GM20000 (cell line): ENCODE measurements at places on chromosomes 12 and 14.

DNA sequence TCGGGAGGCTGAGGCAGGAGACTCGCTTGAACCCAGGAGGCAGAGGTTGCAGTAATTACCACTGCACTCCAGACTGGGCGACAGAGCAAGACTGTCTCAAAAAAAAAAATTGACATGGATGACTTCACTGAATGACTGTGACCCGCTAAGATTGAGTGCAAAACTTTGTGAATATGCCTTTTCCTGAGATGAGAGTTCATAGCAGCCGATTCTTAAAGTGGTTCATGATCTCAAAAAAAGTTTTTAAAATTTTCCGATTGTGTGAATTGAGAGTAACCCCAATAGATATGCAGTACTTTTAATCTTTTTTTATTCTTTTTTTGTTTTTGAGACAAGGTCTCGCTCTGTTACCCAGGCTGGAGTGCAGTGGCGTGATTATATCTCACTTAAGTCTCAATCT is 1.2 kb downstream of the TCTN1 start:
- DNase-seq = no peak

GRCh38 chr12:113128802-113129663 is 6.5 kb downstream of the RASAL1 start:
- DNase-seq = no peak

DNA sequence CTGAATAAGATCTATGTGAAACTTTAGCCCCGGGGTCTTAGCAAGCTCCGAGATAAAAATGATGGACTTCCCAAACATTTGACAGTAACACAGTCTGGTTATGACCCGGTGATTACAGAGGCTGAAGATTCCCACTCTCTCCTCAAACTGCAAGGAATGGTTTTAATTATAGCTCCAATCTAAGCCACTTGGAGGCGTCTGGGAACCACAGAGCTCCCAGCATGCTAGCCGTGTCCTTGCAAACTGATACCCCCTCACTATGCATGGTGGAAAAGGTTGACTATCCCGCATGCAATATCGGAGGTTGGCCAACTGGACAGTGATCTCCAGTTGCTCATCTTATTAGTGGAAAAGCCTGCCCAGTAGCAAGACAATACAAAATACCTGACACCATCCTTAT is 76.5 kb upstream of the GRIN2B start:
- no peak for DNase-seq

- no peak for DNase-seq
These were observed 59.0 kb downstream of the CACNA1C start for GRCh38 chr12:2111826-2112225.

DNA sequence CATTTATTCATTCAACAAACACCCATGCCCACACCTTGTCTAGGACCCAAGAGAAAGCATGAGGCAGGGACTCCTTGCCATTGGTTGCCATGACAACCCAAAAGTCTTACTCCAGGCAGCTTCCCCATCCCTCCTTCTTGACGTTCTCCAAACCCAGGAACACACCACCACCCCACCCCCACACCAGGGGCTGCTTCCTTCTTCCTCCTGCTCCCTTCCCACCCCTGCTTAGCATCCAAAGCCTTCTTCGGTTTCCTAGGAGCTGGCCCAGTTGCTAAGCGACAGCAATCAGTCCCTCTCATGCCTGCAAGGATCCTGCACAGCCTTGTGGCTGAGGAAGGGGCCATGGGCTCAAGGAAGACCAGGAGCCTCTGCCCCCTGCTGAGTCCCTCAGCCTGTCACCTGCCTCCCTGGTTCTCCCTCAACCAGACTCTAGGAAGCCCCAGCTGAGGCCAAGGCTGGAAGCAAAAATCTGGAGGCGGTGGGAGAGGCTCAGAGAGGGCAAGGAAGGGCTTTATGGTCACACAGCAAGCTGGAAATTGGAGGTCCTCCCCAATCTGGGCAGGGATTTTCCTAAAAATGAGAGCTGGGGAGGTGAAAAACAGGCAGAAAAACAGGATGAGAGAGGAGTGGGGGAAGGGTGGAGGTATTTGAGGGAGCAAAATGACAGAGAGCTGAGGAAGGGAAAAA is 15.4 kb downstream of the RASAL1 start:
- no peak for DNase-seq

DNA sequence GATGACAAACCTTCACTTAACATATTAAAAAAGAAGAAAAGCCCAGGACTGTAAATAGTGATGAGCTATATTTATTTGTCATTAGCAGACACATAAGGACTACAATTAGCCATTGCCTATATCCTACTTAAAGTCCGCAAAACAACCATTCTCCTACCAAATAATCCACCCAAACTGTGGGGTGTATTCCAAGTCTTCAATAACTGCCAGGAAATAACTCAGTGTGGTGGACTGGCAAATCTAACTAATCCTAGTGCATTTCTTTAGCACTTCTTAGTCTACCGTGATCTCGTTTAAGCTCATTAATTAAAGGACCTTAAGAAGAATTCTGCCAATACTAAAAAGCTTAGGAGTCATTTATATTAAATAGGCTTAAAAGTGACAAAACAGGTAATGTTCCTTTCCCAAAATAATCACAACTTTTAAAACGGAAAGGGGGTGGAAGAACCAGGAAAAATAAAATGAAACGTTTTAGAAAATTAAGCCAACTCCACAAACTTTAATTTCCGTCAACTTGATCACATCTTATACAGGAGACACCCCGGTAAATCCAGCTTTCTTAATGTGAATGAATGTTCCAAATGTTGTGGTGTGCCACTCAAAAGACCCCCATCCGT is 1.8 kb downstream of the NOVA1 start:
- no peak for DNase-seq

DNA sequence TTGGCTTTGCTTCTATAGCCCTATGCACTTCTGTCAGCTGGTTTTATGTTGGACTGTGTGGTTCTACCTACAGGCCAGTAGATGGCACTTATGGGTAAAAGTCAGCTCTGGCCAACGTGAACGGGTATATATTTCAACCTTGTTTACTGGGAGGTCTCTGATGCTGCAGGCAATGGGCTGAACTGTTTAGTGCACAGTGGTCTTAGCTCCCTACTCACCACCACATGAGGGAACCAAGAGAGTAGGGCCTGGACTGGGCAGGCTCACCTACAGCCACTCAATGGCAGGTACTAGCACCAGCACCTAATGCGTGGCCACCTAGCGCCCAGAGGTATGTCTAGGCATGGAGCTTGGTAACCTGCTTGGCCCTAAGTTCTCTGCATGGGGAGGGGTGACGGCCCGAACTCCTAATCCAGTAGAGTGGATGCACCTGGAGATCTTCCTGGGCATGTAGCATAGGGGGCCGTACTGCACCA is 481.8 kb downstream of the TMEM117 start:
- DNase-seq = peak; percentile 34

GRCh38 chr12:93379326-93379980 is 1.7 kb downstream of the NUDT4 start:
- DNase-seq = no peak

GRCh38 chr12:108921946-108922345 is 42.1 kb downstream of the DAO start:
- no peak for DNase-seq

- no peak for DNase-seq
These were observed 69.1 kb upstream of the C12orf71 start for GRCh38 chr12:27151479-27151878.

- no peak for DNase-seq
These were observed 35.0 kb upstream of the CORO1C start for GRCh38 chr12:108766294-108766693.

DNA sequence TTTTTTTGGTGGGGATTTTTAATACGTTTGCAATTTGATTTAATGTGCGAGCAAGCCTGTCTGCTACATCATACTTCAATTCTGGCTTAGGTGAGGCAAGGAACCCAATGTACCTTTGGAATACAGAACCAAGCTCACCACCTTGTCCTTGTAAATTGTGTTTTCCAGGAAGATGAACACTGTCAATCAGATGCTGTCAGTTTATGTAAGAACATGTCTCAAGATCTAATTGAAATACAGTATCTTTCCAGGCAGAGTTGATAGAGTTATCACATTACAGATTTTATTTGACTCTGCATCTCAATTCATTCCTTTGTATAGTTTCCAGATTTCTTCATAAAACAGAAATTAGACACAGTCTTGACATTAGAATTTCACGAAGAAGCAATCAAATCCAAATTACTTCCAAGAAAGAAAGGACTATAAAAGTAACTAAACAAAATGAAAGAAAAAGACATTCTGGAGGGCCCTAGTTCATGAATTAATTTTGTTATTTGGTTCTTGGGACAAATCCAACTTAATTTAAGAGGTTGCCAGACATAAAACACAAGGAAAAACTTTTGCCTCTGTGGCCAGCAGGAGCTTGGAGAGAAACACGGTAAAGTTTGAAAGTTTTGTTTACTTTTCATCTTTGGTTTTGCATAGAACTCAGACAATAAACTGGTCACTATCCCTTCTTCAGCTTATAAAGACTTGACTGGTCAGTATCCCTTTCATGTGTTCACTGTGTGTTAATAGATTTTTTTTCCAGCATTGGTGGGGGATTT is 16.4 kb upstream of the MED13L start:
- no peak for DNase-seq

DNA sequence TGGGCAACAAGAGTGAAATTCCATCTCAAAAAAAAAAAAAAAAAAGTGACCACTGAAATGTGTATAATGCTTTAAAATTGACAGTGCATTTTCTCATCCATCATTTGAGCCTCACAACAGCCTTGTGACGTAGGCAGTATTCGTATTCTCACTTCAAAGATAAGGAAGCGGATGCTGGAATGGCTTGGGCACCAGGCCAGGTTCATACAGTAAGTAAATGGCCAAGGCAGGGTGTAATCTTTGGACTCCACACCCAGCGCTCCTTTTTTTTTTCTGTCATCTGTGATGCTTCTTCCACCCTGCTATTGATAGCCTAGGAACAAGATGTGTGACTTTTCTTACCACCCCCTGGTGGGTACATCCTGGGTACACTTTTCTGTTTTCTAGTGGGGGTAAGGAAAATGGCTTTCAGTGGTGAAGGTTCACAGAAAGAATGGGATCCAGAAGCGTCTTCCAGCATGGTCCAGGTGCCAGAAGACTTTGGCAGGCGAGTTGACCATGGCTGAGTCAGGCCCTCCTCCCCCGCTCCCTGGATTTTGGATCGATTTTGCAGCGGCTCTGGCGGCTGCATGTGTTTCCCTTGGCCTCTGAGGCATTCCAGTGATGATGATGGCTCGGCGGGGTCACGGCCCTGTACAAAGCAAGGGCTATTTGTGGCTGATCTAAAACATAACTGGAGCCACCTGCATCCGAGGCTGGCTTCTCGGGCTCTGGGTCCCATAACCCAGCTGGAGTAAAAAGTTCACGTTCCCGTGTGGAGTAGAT is 110.6 kb downstream of the CACNA1C start:
- no peak for DNase-seq

DNA sequence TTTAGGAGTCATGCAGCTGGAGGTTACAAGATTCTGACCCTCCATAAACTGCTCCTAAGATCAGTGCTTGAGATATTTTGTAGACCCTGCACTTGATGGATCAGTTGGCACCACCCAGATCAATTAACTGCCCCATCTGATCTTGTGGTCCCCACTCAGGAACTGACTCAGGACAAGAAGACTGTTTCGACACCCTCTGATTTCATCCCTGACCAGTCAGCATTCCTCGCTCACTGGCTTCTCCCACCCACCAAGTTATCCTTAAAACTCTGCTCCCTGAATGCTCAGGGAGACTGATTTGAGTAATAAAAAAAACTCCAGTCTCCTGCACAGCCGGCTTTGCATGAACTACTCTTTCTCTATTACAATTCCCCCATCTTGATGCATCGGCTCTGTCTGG is 360.2 kb downstream of the GALC start:
- DNase-seq = no peak

DNA sequence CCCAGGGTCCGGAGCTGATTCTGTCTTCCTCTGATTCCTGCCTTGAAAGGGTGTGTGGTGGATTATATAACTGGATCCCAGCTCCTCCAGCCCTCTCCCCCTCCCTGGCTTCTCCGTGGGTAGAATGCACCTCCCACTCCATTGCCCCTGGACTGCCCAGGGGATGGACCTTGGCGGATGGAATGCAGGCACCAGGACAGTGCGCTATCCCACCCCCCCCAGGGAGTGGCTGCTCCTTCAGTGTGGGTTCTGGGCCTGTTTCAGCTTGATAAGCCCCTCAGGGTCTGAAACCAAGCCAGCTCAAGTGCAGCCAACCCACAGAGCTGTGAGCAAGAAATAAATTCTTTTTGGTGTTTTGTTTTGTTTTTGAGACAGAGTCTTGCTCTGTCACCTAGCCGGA is 112.4 kb upstream of the TMEM132D start:
- DNase-seq = no peak

DNA sequence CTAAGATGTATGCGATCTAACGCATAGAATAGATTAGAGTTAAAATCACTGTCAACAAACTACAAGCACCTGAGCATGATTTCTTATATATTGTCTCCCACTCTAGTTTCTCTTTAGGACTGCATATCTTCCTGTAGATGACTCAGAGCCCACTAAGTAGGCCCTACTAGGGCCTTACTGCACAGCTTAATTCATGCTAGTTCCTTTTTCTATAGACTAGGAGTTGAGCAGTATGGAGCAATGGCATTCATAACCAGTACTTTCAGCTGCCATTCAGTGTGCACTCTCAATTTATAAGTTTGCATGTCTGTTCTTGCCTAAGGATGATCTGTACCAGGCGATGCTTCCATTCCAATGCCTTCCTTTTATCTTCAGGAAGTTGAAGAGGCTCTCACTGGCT is 103.5 kb downstream of the METTL25 start:
- DNase-seq = no peak

- DNase-seq = no peak
These were observed 64.7 kb upstream of the CISTR start for GRCh38 chr12:53816360-53817020.

DNA sequence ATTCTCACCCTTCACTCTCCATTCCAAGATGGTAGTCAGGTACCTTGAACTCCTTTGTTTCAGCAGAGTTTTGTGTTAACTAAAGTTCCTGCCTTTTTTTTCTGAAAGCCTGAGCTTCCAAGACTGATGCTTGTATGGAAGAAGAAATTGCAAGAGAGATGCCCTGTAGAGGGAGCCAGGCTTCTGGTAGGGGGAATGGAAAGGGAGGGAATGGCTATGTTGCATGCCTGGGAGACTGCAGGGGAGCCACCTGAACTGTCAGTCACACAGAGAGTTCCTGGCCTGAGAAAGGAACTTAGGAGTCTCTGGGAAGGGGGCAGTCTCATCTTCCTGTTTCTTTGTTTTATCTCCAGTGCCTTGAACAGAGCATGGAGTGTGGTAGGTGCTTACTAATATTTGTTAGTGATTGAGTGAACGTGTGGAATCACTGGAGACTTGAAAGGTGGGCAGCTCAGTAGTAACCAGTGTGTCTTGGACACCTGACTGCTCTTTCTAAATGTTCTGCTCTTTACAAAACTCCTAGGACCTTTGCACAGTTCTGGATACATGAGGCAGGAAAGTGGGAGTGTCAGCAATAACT is 132.2 kb downstream of the ANO4 start:
- DNase-seq = no peak
